HEK293T (cell line): ENCODE measurements at places on chromosomes 12 and 14.
A peak's percentile ranks its signal among the peaks of the same experiment; 100 is the strongest.

- DNase-seq: no peak
These were observed 210.6 kb downstream of the PHLDA1 start for GRCh38 chr12:75820848-75821578.

DNA sequence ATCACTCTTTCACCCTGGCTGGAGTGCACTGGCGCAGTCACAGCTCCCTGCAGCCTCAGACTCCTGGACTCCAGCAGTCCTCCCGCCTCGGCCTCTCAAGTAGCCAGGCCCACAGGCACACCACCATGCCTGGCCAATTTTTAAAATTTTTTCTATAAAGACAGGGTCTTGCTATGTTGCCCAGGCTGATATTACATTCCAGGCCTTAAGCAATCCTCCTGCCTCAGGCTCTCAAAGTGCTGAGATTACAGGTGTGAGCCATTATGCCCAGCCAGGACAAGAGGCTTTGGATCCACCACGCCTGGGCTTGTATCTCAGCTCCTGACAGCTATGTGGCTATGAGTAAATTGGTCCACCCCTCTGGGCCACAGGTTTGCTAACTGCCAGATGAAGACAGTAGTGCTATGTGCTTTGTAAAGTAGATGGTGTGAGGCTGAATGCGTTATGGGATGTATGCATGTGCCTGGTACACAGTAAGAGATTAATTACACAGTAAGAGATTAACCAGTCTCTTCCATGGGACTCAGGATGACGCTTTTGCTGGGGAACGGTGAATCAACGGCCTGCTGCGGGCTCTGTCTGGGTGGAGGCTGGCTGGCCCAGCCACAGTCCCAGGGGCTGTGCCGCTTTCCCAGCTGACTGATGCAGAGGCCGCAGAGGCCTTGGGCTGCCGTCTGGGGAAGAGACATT is 53.3 kb upstream of the NCOR2 start:
- DNase-seq: no peak

DNA sequence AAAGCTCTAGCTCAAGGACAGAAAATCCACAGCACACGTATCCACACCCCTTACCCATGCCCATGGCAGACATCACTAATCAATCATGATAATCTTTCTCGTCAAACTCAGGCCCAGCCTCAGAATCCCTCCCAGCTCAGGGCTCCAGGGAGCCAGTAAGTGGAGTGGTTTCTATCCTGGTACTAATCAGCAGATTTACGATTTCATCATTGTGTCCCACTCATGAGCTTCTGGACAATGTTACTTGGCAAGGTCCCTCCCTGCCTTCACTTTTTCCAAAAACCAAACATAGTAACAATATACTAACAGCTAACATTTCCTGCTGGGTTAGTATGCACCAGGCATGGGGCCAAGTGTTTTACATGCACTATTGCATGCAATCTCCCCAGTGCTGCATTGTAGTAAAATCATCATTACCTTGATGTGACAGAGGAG is 45.8 kb upstream of the NCOR2 start:
- DNase-seq: no peak

GRCh38 chr14:91300283-91300895 is 55.9 kb upstream of the GPR68 start:
- no peak for DNase-seq

DNA sequence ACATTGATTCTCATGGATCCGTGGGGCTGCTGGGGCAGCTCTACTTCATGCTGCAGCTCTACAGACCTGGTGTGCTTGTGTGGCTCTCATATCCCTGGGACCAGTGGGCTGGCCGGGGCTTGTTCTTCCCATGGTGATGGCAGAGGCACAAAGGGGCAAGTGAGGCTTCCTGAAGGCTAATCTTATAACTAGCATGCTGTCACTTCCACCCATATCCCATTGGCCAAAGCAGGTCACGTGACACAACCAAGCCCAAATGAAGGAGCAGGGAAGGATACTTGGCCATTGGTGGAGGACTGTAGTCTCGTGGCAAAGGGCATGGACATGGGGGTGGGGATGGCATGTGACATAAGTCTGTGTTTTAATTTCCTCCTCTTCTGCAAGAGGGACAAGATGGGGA is 9.9 kb downstream of the PLBD2 start:
- DNase-seq: no peak

GRCh38 chr14:88552876-88553275 is 1.9 kb downstream of the PTPN21 start:
- DNase-seq: no peak

- no peak for DNase-seq
These were observed 298.9 kb downstream of the ITPR2 start for GRCh38 chr12:26534071-26534470.

DNA sequence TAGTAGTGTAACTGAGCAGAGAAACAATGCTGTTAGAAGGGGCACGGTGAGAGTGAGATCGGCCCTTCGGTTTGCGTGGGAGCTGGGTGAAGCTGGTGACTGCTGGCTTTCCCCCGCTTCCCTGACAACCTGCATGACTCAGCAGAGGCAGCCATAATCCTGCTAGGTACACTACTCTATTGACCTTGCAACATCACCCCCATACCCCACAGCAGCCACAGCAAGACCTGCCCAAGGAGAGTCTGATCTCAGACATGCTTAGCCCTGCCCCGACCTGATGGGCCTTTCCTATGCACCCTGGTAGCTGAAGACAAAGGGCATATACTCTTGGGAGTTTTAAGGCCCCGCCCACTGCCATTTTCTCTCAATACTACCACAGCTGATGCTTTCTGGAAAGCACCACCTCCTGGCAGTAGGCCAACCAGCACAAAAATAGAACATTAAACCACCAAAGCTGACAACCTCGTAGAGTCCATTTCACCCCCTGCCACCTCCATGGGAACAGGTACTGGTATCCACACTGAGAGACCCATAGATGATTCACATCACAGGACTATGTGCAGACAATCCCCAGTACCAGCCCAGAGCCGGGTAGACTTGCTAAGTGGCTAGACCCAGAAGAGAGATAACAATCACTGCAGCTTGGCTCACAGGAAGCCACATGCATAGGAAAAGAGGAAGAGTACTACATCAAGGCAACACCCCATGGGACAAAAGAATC is 75.9 kb upstream of the RGS6 start:
- DNase-seq: no peak

DNA sequence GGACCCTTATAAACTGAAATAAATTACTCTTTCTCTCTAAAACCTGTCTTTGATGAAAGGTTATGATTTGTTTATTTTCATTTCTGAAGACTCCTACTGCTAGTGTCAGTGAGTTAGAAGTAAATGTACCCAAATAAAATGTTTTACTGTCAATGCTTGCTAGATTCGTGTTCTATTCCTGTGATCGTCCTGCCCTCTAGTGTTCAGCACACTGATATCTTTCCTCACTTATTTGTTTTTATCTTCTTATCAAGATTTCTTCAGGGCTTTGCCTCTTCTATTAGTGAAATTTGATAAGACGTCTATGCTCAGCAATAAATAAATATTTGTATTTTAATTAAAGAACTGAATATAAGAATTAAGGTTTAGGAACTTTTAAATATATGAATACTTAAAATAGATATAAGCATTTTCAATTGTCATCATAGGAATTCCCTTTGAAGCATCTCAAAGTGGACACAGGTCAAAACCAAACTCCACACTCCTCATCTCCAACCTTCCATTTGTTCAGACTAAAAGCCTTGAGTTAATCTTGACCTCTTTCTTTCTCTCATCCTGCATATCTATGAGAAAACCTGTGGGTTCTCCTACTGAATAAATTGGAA is 75.8 kb downstream of the C12orf50 start:
- DNase-seq: peak; percentile 26

- no peak for DNase-seq
These were observed 16.7 kb downstream of the DUSP6 start for GRCh38 chr12:89335452-89336244.

- no peak for DNase-seq
These were observed 22.0 kb downstream of the TTC9 start for GRCh38 chr14:70663707-70664179.

- DNase-seq: no peak
These were observed 18.5 kb downstream of the CD163 start for GRCh38 chr12:7485095-7485494.

DNA sequence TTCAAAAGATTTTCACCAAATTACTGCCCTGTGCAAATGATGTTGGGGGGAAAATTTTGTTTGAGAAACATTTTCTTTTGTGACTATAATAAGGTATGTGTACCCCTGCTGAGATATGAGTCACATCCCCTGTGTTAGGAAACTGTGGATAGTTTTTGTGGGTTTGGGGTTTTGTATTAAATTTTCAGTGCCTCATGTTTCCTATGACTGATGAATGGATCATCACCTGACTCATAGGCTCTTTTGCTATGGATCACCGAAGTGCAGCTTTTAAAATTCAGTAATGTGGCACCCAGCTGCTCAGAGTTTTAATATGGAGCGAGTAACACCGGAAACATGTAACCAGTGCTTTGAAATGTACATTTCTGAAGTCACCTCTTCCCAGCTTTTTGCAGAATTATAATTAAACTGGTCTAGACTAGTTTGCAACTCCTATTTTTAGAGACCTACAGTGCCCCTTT is 167.4 kb upstream of the HMGA2 start:
- no peak for DNase-seq

GRCh38 chr12:122999986-123000420 is 19.5 kb downstream of the ARL6IP4 start:
- DNase-seq: no peak

DNA sequence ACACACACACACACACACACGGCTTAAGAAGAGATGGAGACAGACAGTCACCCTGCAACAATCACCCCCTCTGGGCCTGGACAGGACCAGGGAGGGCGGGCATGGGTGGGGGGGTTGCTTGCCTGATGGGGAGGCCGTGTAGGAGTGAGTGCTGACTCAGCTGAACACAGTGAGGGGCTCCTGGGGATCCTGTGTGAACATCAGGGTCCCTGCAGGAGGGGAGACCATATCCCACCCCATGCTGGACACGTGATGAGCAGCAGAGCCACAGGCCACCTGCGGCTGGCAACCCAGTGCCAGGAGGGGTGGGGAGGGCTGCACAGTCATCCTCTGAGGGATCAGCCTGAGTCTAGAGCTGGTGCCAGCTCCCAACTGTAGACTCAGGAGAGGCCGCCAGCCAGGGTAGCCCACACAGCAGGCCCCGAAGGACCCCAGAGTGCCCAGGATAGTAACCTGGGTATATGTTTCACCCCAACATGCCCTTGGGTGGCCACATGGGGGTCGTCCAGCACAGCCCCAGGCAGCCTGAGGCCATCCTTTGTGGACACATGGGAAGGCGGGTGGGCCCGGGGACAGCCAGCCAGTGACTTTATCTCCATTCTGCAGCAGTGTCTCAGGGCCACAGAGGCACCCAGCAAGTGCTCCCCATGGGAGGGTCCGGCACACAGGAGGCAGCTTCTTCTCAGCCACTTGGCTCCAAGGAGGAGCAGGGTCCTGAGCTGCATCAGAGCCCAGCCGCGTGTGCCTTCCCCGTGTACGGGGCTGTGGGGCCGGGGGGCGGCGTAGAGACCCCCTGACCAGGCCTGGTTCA is 73.7 kb upstream of the SFSWAP start:
- DNase-seq: no peak

DNA sequence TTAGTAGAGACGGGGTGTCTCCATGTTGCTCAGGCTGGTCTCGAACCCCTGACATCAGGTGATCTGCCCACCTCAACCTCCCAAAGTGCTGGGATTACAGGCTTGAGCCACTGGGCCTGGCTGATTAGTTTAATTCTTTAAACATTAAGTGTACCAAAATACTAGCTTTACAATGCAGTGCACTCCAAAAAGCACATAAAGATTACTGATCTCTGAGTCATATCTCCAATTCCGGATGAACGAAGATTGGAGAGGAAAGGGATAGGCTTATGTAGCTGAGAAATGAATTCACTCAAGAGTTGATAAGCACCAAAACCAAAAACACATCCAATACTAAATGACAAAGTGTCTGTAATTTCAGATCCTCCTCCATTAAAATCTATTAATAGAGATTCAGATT is 15.1 kb downstream of the NAV3 start:
- DNase-seq: no peak

DNA sequence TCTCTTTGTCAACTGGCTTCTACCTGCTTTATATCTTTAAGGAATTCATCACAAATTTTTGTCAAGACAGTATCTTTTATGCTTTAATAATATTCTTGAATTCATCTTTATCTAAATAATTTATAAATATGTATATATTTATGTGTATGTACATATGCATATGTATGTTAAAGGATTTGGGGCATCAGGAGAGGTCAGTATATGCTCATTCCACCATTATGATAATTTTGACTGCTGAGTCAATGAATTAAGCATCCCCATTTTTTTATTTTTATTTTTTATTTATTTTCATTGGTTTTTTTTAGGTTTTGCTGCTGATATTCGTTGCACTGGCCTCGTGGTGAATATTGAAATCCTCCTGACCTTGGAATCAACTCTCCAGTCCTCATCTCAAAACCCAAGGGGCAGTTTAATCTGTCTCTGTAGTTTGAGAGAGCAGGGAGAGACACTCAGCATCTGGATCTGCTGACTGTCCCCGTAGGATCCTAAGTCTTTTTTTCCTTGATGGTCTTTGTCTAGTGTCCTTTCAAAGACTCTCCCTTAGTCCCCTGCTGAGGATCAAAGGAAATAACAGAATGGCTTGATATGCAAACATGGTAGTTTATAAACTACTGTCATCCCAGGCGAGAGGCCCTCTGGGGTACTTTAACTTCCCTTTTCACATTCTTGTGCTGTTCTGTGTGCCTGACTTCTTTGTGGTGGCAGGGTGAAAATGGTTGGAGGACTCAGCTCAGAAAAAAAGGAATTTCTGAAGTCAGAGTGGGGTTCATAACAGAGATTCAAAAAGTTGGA is 218.7 kb downstream of the DIO2 start:
- DNase-seq: no peak

DNA sequence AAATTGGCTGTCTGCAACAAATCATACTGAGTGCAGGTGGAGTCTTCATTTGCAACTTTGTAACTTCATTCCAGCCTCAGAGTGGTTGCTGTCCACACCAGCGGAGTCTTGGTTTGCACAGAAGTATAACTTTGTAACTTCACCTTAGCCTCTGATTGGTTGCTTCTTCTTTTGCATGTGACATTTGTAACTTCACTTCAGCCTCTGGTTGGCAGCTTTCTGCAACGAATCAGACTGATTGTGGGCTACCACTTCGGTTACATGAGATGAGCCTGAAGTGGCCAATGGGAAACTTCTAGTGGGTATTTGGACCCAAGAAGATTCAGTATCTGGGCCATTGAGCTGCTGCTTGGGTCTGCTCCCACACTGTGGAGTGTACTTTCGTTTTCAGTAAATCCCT is 17.8 kb downstream of the RASSF8 start:
- DNase-seq: no peak

DNA sequence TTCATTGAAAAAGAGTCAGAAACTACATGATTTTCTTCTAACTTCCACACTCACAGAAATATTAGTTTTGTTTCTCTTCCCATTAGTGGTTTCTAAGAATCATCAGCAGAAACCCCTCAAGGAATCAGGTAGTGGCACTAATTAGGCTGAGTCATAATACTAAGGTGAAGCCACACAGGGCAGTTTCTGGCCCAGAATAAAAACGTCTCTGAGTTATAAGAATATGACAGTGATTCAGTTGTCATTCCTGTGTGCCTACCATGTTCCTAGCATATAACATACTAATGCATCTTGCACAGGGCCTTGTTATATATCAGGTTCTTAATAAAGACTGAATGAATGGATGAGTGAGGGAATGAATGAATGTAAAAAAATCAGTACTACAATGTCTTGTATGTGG is 206.0 kb upstream of the PLEKHG7 start:
- no peak for DNase-seq

- DNase-seq: no peak
These were observed 105.8 kb upstream of the SINHCAF start for GRCh38 chr12:31431721-31432240.

- DNase-seq: no peak
These were observed 155.6 kb downstream of the SLC6A15 start for GRCh38 chr12:84756961-84757360.

GRCh38 chr12:123346946-123347345 is 17.7 kb downstream of the SBNO1 start:
- no peak for DNase-seq
